CD4-positive, alpha-beta T cell (primary cell): ENCODE measurements at places on chromosomes 6 and 20.

DNA sequence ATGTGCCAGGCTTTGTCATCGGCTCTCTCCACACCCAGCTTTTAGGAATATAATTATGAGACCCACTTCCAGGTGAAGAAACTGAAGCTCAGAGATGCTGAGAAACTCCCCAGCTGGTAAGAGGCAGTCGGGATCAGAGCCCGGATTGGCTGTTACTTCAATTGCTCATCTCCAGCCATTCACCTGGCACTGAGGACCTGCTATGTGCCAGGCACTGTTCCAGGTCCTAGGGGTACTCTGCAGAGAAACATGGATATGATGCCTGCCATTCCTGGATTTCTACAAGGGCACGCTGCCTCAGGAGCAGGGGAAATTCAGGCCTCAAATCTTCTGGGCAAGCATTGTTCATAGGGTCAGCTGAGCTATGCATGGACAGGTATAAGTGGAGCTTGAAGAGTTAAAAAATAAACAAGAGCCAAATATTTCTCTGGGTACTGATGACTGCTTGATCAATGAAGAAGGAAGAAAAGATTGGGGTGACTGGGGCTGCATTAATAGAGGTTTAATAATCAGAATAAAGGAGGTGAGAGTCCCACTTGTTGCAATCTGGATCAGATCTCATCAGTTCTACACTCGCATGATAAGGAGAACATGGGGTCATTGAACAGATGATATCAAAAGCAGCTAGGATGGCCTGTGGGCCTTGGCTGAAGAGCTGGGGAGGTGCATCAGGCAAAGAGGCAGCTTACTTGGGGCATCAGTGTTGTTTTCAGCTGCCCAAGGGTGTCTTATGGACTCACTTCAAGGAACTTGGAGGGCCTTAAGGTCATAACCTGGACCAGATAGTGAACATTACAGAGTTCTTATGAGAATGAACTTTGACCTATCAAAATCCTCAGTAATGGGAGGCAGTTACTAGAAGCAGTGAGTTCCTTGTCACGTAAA lies 80.9 kb upstream of the TOX2 start:
- no peak for DNase-seq

DNA sequence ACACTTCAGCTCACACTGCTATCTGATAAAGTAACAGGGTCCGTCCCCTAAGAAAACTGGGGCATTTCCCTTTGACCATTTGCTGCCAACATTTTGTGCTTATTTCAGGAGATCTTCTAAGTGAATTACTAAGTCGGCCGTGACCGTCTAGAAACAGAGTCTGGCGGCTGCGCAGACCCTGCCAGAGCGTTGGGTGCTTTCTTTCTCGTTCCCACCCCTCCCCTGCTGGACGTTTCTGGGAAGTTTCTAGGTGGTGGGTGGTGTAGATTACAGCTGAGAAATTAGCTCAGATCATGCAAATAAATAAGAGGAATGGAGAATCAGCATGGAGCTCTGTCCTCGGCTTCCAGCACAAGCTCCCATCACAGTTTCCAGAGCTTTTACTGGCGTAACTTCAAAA lies 128.1 kb downstream of the MYLK4 start:
- no peak for DNase-seq

- DNase-seq = no peak
Measured at GRCh38 chr6:154412106-154412820, 55.7 kb upstream of the IPCEF1 start.

DNA sequence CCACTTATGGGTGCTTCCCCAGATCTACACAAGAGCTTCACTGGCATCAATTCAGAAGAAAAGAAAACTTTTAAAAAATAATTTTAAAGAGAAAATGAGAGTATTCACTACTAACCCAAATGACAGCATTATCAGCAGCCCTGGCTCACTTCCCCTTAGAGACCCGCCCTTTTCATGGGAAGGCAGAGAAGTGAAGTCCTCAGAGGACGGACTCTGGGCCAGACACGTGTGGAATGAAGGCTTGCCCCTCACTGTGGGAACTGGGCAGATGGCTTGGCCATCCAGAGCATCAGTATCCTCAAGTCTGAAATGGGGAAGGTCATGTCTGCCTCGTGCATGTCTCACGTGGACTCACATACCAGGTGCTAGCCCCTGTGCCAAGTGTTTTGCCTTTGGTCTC lies 63.5 kb downstream of the JAG1 start:
- no peak for DNase-seq

DNA sequence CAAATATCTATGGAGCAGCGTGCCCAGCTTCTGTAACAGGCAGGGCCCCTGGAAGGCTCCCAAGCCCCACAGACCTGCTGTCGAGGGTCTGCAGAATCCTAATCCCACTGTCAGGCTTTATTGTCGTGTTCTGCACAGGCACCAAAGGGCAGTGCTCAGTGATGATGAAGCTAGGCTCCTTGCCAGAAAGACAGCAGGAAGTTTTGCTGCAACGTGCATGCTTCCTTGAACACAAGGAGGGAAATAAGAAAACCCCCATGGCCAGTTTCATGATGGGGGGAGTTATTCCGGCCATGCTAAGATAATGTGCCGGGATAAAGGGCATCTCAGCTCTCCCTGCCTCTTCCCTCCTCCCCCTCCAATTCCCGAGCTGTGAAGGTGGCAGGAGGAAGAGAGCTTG lies 109.4 kb upstream of the KCNG1 start:
- no peak for DNase-seq

DNA sequence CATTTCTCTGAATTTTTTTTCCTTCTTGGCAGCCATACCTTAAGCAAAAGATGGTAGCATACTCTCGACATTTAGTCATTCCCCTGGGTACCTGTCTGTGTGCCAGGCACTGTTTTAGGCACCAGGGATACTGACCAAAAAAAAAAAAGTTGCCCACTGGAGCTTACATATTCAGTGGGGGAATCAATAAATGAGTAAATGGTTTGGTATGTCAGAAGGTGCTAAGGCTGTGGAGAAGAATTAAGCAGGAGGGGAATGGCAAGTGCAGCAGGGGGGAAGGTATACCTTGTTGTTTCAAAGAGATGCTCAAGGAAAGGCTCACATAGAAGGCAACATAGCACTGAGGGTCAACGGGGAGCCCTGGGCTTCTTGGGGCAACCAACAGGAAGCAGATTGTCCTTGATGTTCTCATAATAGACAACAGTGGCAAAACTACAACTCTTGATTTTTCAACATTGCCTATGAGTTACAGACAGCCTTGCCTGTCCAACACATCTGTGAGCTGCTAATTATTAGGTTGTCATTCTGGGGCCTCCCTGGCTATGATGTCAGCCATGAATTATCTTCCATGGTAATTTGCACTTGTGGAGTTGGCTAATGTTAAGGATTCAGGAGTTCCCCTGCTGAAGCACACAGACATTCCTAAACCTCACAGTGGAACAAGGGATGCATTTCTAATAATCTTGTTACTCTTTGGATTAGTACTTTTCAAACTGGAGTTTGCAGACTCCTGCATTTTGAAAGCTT lies 19.6 kb downstream of the NT5E start:
- DNase-seq = no peak
